ENCODE measurements at places on chromosomes 1 and 21.
A peak's percentile ranks its signal among the peaks of the same experiment; 100 is the strongest.

GRCh38 chr1:8274352-8274751 is 43.6 kb upstream of the SLC45A1 start:
- no peak for DNase-seq

GRCh38 chr1:67735806-67736627 is 51.0 kb downstream of the GADD45A start:
- DNase-seq, result peak; percentile 93

DNA sequence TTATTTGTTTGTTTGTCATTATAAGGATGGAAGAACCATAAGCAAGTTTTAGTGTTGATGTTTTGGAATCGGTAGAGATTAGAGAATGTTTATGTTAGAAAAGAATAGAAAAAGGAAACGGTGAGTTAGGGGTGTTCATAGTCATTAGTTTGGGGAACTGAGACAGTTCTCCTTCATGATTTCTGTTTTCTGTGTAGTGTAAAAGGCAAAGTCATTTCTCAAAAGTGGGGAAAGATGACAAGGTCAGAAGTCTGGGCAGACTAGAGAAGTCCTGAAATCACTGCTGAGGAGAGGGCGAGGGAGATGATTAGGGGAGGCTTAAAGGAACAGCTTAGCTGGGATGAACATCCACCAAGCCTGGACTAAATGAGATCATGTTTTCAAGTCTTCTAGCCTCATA is 498.9 kb downstream of the TTLL7 start:
- DNase-seq, result no peak

DNA sequence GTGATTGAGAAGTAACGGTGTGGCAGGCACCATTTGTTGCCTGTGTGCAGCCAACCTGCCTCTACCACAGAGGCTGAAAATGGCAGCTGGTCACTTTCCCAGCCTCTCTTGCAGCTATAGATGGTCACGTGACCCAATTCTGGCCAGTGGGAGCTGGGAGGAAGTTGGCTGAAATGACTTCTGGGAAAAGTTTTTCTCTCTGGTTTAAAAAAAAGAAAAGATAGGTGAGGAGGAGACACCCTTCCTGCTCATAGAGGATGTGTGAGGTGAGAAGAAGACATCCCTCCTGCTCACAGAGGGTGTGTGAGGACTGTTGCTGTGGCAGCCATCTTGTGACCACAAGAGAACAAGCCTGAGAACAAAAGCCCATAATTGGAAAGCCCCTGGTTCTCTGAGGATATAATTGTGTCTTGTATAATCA is 122.8 kb downstream of the SYF2 start:
- DNase-seq, result peak; percentile 8

- DNase-seq, result peak; percentile 36
Measured at GRCh38 chr1:108049178-108049819, 84.3 kb upstream of the VAV3 start.

DNA sequence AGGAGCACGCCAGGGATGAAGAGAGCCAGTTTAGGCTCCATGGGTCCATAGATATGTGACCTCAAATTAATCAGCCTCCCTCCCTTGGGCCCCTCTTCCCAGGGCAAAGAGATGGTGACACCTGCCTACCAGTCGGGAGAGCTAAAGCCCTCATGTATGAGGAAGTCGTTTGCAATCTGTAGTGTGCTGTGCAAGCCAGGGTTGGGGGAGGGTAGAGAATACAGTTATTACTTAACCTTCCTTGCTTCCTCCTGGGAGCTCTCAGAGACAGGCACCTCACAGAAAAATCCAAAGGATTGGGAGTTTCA is 4.0 kb downstream of the PGLYRP4 start:
- no peak for DNase-seq
